Stimulated activated CD8-positive, alpha-beta memory T cell treated with anti-CD3 and anti-CD28 coated beads, Interleukin-4, amount 100 ng/mL, for 1 hour (primary cell): ENCODE measurements at places on chromosomes 12 and 14.

GRCh38 chr12:113220593-113221180, 577 bp upstream of the TPCN1 start:
- DNase-seq: no peak

DNA sequence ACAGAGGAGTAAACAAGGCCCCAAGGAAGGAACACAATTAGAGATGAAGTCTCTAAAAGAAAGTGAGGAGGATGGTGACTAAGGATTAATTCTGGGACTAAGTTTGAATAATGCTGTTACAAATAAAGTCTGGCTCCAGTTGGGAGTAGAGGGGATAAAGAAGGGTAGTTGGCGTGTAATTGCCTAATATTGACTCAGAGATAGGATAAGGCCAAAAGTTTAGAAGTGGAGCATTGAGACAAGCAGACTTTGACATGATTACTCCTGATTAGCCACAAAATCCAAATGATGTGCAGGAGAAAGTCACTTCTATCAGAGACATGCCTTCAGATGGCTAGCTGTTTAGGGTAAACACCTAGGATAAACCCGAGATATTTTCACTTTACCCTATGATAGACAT, 108.4 kb downstream of the PLCZ1 start:
- no peak for DNase-seq

DNA sequence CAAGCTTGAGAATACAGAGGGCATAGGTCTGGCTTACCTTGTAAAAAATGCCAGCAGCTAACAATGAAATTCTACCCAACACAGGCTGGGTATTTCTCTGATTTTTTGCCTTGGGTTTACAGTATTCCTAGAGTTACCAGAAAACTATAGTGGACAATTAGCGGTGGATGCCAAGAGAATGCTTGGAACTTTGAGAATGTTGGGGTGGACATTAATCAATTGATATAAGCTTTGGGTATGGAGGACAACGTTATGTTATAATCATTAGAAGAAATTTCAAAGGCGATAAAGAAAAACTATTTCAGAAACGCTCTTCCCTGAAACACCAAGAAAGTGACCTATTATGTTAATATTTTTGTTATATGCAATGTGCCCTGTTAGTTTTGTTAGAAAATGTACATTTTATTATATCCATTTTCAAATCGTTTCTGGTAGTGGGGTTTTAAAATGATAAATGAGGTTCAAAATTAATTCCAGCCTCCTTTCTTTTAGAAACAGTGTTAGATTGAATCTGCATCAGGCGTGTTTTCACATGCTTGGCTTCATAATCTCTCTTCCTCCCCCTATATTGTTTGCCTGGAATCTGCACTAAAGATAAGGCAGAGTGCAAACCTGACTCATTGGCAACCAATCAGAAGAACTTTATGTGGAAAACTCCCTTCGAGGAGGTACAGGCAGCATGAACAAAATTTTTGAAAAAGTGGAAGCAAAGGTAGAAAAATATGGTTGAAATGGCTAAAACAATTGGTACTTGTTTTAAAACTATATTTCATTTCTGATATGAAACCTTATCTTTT, 1.4 kb upstream of the PTPRQ start:
- no peak for DNase-seq

DNA sequence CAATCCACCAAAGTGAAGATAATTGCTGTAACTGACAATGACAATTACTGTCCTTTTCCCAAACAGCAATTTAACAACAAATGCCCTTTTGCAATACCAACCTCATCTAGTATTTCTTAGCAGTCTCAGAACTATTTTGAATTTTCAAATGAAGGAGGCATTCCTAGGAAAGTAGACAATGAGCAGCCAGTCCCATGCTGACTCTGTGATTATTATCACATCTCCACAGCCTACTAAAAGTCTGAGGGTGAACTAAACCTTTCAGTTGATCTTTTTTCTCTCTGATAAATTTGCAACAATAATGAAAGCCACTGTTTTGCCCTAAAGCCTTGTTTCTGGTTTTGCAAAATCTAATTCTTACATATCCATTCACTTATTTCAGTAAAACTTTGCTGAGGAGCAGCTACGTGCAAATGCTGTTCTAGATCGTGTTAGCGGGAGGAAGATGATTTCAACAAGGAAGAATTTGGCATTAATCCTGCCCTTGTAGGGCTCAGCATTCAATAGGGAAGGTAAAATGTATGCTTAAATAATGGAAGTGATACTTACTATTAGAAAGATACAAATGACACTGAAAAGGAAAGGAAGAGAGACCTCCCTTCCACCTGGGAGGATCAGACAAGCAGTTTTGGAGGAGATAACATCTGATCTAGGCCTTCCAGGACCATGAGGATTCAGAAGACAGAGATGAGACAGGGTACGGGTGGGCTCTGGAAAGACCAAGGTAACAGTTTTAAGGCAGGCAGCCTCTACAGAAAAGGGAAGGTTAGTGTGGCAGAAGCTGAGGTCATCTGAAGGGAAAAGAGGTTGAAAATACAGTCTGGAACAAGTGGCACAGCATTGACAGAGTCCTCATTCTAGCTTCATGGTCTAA, 47.4 kb downstream of the SLC38A1 start:
- no peak for DNase-seq

GRCh38 chr14:57961786-57962060, 95.8 kb upstream of the SLC35F4 start:
- no peak for DNase-seq

DNA sequence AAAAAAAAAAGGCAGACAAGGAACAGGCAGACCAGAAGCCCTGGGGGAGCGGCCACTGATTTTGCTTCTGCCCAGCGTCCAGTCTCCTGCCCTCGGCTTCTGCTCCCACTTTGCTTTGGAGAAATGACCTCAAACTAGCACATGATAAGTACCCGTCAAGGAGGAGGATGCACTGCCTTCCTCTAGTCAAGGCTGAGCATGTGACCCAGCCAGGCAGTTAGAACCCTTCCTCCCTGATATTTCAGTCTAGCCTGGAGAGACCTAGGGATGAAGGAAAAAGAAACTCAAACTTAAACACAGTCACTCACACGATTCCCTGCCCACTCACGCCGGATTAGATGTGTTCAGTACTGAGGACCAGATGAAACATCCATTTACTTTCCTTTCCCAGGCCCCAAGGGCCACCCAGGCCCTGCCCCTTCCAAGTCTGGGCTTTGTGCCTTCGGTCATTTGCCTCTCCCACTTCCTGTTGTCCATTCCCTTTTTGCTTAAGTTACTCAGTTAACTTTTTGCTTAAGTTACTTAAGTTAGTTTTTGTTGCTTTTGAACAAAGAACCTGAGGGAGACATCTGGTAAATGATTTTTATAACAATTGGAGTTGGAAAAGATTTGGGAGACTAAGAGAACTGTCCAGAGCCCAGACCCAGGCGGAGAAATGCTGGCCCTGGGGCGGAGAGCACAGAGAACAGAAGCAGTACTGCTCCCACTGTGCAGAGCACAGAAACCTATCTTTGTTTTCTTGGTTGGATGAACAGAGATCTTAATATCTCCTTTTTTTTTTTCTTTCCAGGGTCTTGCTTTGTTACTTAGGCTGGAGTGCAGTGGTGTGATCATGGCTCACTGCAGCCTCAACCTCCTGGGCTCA, 23.0 kb upstream of the TTC7B start:
- no peak for DNase-seq

GRCh38 chr12:124518051-124518932, 49.1 kb downstream of the NCOR2 start:
- DNase-seq: no peak

GRCh38 chr14:80923368-80923767, 18.2 kb downstream of the CEP128 start:
- DNase-seq: no peak

- no peak for DNase-seq
Observed at GRCh38 chr14:105456736-105457617, 17.6 kb upstream of the CRIP2 start.

- DNase-seq: no peak
Observed at GRCh38 chr14:93536945-93537344, 106.2 kb downstream of the UNC79 start.

- peak; percentile 42 for DNase-seq
Observed at GRCh38 chr12:111598637-111599452, at the start of gene ATXN2. Gene ATXN2, minus strand, starts transcription at chr12:111599315. Its CDS starts 281 bp downstream, at chr12:111599034.

- no peak for DNase-seq
Observed at GRCh38 chr14:66443785-66444184, 42.4 kb upstream of the CCDC196 start.

GRCh38 chr14:59229653-59230406, 41.4 kb downstream of the DAAM1 start:
- DNase-seq: no peak

DNA sequence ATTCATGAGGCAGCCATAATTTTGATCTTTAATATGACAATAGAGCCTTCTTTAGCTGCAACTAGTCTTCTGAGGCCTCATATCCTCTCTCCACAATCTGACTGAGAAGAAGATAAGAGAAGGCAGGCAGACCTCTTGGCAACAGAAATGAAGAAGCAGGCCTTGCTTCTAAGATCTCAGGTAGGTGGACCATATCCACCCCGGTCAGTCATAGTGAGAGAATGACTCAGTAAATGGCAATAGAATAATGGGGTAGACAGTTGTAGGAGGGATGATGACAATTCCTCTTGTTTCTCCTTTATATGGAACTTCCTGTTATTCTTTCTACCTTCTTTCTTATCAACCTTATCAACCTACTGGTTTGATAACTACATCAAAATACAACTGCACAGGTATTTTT, 246.7 kb upstream of the G2E3 start:
- DNase-seq: no peak

- DNase-seq: no peak
Observed at GRCh38 chr12:26648584-26648983, 184.4 kb downstream of the ITPR2 start.

GRCh38 chr12:71746974-71747611, 7.6 kb upstream of the RAB21 start:
- DNase-seq: peak; percentile 19

GRCh38 chr12:123877968-123878367, 94.7 kb downstream of the CCDC92 start:
- no peak for DNase-seq

DNA sequence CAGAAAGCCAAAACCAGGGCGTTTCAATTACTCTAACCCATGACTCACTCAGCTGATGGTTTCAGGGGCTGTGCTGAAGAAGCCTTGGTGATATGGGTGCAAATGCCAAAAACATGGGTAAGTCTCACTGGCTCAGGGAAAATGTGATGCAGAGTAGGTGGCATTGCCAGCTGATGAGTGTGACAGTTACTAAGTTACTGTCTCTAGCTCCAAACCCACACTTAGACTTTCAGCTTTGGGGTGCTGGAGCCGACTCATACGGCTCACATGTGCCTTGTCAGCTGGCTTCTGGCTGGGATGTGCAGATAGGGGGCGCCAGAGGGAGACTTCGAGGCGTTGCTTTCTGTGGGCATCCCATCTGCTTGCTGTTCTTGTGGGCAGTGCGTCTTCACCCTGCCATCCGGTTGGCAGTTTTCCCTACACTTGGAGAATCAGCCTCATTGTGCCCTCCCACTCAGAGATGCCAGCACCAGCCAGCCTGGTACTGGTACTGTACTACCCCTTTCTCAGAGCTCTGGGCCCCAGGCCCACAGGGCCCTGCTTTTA, 11.1 kb upstream of the KRT7 start:
- no peak for DNase-seq

DNA sequence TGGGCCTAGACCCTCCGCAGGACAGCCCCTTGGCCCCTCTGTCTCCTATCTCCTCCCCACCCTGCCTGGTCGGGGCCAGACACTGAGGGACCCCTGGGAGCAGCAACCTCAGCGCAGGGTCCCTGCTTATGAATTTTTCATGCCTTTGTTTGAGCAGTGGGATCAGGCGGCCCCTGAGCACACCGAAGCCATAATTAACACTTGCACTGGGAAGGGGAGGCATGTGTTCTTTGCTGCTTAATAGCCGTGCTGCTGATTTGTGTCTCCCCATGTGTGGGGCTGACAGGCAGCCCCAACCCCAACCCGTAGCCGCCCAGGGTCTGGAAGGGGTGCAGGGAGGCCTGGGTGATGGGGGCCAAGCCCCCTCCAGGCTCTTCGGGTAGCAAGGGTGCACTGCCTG, 52.7 kb downstream of the FBRSL1 start:
- no peak for DNase-seq

- DNase-seq: no peak
Observed at GRCh38 chr12:13233830-13234641, 37.5 kb downstream of the EMP1 start.

- DNase-seq: no peak
Observed at GRCh38 chr14:33742166-33742565, 208.7 kb downstream of the EGLN3 start.

GRCh38 chr14:55762595-55763232, 182.7 kb downstream of the KTN1 start:
- no peak for DNase-seq

DNA sequence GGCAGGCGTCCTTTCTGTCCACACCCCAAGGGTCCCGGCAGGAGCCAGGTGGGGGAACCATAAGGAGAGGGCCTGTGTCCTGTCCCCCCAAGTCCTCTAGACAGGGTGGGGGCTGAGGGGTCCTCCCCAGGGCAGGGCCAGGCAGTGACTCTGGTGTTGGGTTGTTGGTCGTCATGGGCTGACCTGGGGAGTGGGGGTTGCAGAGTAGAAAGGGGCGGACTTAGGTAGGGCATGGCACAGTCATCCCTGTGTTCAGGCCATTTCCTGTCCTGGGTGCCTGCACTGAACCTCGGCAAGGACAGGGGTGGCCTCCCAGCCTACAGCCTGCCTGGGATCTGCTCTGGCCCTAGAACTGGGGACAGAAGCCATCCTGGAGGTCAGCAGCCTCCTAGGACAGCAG, 356.2 kb downstream of the TMEM121 start:
- no peak for DNase-seq

DNA sequence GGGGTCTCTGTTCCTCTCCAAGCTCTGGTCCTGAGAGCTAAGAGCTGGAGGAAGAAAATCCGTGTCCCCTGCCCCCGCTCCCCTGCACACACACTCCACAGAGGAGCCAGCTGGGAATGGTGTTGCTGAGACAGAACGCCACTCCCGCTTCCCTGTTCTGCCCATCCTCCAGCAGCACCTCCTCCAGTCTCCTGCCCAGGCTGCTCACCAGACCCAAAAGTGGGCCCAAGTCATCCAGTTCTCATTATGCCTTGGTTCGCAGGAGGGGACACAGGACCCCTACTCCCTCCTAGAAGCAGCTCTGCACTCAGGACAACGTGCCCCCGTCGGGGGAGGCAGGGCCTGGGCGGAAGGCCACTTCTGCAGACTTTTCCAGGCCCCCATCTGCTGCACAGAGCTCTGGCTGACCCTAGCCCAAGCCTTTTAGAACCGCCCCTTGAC, 830 bp upstream of the TRMT61A start:
- DNase-seq: no peak

GRCh38 chr14:84272290-84272721, 1257.6 kb upstream of the FLRT2 start:
- no peak for DNase-seq

DNA sequence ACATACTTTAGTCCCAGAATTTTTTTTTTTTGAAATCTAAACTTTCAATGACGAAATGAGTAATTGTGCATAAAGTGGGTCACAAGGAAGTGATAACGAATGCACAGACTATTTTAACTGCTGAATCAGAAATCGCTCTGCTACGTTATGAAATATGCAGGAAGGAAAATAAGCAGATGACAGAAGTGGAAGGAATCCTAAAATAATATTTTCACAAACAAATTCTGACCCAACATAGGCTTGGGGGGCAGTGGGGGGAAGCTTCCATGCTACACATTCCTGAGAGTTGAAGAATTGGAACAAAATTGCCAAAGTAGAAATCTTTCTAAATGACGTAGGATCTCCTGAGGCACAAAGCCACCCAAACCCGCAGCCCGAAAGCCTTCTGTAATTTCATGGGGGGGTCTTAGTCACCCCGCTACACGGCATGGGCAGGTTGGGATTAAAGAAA, 89.6 kb downstream of the ARF6 start:
- DNase-seq: no peak
